Osteocyte (in vitro differentiated cells): ENCODE measurements at places on chromosomes 5 and 9.

DNA sequence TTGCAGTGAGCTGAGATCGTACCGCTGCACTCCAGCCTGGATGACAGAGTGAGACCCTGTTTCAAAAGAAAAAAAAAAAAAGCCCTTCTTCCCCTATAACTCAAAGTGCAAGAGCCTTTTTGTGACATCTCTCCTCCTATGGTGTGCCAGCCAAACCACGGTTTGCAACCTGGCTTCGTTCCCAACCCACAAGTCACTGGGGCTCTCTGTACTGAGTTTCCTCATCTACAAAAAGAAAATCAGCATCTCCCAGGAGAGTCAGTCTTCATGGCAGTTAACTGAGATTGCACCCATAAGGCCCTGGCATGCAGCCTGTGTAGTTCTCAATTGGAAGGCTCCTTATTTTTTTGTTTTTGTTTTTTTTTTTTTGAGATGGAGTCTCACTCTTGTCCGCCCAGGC lies 14.8 kb downstream of the ODF2 start:
- no peak for DNase-seq

DNA sequence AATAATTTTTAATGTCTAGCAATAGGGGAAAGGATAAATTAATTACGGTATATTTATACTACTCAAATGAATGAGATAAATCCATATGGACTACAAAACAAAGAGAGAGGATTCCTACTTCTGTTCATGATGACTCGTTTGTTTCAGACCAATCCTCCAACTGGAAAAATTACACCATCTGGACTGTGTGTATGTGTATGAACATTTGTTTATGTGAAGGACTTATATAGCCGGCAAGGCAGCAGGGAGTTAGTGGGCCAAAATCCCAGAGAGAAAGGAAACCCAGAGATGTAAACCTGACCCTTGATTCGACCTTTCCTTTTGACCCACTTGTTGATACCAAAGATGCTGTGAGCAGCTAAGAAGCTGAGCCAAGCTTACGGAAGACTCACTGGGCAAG lies 20.1 kb downstream of the PDE6A start:
- DNase-seq, result no peak

GRCh38 chr9:81609782-81610739 lies 79.3 kb downstream of the TLE1 start:
- no peak for DNase-seq

DNA sequence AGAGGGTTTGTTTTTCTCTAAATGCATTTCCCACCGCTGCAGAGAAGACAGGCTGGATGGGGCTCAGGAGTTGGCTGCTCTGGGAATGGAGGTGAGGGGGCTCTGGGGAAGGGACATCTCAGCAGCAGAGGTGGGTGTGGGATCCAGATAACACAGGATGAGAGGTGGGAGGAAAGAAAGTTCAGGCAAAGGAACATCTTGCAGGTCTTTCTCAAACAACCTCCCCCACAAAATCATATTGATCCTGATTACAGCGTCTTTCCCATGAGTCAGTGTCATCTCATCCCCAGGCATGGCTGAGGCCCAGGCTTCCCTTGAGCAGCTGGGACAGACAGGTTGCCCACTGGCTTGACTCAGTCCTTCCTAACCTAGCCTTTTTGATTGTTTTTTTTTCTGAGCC lies 11.3 kb upstream of the ACSL6 start:
- no peak for DNase-seq

- no peak for DNase-seq
These were observed 248.0 kb upstream of the PTGER4 start for GRCh38 chr5:40431734-40432133.

GRCh38 chr9:545480-545879 lies 296.0 kb upstream of the DMRT1 start:
- DNase-seq, result no peak

- DNase-seq, result no peak
These were observed 711.5 kb downstream of the CETN3 start for GRCh38 chr5:89698028-89698427.

DNA sequence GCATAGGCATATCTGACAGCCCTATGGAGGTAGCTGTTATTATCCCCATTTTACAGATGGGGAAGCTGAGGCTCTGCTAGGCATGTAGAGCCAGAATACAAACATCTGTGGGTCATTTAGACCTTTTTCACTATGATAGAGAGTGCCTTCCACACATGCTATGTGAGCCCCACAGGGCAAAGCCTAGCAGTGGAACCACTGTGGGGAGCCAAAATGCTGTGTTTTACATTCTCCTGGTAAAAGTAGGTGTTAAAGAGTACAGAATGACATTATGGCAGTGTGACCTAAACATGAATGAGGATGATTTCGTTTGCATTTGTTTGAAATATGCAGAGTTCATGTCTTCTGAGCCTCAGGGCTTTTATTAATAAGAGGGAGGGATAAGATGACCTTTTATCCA lies 265.2 kb downstream of the MAST4 start:
- DNase-seq, result no peak

GRCh38 chr9:12363439-12363838 lies 329.7 kb upstream of the TYRP1 start:
- DNase-seq, result no peak

DNA sequence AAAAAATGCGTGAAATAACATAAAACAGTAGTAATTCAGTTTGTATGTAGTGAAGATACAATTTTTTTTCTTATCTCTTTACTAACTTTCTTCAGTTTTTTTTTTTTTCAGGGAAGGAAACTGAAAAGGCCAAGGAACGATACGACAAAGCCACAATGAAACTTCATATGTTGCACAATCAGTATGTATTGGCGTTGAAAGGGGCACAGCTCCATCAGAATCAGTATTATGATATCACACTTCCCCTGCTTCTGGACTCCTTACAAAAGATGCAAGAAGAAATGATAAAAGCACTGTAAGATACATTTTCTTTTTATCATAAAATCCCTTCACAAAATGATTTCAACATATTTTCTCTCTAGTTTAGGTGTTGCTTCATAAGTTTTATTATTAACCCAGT lies 120.0 kb downstream of the FER start:
- no peak for DNase-seq

- no peak for DNase-seq
These were observed 75.6 kb downstream of the USP20 start for GRCh38 chr9:129910628-129911567.

GRCh38 chr5:154214371-154215106 lies 24.0 kb downstream of the GALNT10 start:
- no peak for DNase-seq

- DNase-seq, result no peak
These were observed 515.0 kb downstream of the EFNA5 start for GRCh38 chr5:107155707-107156106.

DNA sequence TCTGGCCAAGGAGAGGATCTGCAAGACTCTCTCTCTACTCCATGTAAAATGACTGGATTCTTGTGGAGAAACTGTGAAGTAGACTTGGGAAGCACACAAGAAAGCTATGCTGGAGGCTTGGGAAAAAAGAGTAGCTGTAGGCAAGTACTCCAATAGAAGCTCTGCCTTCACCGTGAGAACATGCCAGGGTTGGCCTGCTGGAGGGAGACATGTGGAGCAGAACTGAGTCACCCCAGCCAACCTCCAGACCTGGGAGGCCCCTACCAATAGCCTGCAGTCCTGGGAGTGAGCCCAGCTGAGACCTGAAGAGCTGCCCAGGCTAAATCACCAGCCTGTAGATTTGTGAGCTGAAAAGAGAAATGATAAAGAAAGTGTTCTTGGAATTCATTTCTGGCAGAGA lies 66.6 kb downstream of the DEPDC1B start:
- no peak for DNase-seq

DNA sequence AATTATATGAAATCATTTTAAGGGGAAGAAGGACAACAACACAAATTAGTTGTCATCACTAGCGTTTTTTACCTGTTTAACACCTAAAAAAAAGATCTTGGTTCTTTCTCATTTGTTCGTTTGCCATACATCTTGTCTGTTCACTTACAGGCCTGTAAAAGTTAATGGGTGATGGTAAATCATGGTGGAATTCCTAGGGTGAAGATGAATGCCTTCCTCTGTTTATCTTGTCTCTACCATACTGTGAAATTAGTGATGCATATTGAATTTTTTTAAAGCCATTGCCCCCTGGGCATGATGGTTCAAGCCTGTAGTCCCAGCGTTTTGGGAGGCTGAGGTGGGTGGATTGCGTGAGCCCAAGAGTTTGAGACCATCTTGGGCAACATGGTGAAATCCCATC lies 46.6 kb downstream of the LRRTM2 start:
- DNase-seq, result no peak

DNA sequence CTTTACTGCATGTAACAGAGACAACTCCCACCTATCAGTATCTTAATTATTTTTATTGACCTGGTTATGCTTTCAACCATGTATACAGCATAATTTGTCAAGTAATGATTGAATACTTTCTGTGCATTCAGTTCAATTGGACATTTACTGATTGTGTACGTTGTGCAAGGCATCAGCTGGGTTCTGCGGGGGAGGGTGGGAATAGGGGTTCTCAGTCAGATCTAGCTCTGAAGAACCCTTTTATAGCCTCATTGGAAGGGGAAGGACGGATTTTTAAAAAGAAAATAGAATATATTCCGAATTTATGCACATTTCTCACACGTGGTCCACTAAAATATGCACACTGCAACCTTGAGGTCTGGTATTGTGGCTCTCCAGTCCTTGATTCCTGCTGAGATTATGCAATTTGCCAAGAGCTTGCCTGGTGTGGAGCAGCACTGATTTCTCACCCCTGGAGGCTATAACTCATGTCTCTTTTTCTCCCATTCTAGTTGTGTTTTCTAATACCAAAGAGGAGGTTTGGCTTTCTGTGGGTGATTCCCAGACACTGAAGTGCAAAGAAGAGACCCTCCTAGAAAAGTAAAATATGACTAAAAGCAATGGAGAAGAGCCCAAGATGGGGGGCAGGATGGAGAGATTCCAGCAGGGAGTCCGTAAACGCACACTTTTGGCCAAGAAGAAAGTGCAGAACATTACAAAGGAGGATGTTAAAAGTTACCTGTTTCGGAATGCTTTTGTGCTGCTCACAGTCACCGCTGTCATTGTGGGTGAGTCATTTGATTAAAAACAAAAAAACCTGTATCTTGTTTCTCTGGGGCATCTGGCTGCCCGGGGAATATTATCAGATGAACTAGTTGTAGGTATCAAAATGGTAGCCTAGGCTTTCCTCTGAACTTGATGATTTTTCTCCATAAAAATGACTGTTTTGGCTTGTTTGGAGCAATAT lies 1.7 kb downstream of the SLC1A3 start:
- DNase-seq, result no peak

DNA sequence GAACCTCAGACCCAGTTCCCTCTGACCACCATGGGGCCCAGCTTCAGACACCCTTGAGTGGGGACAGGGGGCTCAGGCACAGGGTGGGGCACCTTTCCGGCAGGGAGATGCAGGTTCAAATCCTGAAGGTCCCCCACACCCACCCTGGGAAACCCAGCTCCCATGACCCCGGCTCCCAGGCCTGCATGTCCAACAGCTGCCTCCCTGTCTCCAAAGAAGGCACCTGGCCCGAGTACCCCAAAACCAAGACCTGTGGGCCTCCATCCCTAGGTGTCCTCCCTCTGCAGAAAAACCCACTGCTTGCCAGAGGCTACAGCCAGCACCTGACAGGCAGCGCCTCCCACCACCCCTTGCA lies 38.5 kb downstream of the VAV2 start:
- DNase-seq, result no peak

DNA sequence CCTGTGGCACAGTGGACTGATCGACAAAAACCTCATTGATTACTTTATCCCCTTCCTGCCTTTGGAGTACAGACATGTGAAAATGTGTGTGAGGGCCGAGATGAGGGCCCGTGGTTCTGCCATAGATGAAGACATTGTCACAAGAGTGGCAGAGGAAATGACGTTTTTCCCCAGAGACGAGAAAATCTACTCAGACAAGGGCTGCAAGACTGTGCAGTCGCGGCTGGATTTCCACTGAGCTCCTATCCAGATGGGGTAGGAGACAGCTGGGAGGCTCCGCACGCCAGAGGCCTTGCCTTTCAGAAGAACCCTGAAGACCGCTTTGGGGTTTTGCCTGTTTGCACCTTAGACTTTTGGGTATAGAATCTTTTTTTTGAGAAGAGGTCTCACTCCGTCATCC lies 6.4 kb downstream of the TOR1B start:
- no peak for DNase-seq

DNA sequence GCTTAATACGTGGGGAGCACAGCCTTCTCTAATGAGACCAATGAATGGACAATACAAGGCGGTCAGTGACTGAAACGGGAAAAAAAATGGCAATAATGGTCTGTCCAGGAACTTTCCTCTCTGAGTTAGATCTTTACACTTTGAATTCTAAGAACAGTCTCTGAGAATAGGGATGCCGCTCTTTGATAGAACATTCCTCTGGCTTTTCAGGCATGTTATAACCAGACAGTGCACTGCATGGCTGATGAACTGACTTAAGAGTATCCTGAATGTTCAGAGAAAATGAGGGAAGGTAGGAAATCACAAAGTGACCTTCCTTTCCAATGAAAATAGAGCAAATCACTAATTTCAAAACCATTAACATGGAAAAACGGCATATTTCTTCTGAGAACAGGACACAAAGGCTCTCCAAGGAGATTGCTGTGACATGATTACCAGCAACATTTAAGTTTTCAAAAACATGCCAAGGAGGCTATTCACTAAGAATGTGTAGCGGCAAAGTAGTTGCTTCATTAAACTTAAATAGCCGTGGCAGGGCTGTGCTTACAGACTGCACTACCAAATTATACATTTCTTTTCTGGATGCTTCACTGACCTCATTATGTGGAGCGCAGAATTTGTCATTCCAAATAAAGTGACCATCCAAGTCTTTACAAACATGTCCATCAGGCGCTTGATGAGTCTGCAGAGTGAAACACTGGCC lies 105.9 kb downstream of the MARCHF3 start:
- DNase-seq, result no peak

DNA sequence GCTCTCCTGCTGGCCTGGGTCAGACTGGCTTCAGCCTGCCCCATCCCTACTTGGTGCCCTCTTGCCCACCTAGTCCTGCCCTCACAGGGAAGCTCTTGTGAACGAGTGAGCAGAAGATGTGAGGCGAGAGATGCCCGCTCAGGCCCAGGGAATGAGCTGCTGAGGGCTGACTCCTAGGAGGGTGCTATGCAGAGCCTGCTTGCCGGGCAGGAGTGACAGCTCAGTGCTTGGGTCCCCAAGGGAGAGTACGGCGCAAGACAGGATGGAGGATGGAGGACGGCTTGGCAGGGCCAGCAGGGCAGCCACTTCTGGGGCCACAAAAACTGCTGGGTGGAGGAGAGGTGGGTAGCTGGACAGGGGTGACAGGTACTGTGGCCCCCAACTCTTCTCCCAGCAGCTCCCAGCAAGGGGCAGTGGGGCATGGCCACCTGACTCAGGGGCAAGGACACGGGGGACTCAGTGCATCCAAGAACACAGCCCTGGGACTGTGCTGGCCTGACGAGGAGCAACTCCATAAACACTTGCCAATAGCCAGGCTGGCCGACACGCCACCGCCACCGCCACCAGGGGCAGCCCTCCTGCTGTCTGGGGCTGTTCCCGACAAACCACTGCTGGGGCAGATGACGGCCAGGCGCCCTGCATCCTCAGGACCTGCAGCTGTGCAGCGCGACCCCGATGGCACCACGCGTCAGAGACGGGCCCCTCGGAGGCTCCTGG lies 55.6 kb upstream of the UBAC1 start:
- no peak for DNase-seq

DNA sequence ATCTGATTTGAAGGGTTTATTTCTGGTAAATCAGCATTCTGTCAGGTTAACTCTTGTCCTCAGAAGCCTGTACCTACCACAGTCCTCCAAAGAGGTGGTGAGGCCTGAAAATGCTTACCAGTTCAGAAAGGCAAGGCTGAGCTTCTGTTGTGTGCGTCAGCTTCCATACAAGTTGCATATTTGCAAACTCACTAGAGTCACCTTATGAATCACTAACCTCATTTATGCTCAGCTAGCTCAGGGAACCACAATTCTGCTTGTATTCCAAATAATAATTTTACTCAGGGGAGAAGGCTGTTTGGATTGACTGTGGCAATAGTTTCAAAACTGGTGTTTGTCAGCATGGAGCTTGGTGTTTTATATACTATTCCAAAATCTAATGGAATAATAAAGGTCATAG lies 355.1 kb upstream of the RFX3 start:
- no peak for DNase-seq
